ENCODE measurements at places on chromosomes 12 and 14.

- no peak for DNase-seq
Observed at GRCh38 chr12:115569345-115570068, 708.0 kb downstream of the MED13L start.

DNA sequence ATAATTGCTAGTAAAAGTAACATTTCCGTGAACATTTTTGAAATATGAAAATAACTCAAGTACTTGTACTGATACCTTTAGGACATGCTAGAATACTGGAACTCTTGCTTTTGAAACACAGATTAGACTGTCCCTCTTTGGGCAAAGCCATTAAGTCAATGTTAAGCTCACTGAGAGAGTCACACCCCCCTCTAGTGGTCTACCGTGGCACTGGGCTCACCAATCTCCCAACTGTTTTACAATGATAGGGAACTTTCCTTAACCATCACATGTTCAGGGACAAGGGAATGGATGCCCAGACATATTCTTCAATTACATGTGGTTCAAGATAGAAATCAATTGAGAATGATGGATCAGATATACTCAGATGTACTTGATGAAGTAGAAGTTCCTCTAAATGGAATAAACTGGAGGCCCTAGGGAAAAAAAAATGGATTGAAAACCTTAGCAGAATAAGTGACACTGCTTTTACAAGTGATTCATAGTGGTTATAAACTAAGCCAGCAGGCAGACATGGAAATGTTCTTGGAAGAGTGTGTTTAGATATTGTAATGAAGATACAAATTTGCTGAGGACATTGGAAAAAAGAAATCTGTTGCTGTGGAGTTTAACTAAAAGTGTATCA lies 17.8 kb downstream of the NANOG start:
- peak; percentile 41 for DNase-seq

GRCh38 chr12:108751821-108752220 lies 20.5 kb upstream of the CORO1C start:
- DNase-seq = no peak

- no peak for DNase-seq
Observed at GRCh38 chr12:41919048-41919447, 225.6 kb downstream of the GXYLT1 start.

DNA sequence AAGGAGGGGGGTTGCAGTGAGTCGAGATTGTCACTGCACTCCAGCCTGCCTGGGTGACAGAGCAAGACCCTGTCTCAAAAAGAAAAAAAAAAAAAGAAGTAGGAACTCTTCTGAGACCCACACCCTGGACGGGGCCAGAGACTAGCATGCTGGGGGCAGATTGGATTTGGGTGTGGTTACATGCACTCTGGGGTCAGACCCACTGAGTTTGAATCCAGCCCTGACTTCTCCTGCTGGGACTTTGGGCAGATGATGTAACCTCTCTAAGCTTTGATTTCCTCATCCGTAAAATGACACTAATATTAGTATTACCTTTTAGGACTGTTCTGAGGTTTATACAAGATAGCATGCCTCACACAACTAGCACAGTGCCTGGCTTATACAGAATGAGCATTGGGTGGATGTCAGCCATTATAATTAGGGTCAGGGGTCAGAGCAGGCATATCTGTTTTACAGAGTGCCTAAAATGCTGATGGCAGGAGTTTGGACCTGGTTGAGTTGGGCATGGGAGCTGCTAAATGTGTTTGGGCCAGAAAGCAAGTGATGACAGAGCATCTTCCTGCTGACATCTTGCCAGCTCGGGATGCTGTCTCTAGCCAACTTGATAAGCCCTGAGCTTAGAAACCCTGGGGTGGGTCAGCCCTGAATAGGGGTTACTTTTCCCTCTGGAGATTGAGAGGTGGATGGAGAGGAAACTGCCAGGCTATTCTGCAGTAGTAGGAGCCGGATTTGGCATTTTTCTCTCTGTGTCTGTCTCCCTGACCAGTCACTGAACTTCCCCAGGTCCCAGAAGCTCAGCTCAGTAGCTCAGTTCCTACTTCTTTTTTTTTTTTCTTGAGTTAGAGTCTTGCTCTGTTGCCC lies 15.5 kb downstream of the TPCN1 start:
- no peak for DNase-seq

DNA sequence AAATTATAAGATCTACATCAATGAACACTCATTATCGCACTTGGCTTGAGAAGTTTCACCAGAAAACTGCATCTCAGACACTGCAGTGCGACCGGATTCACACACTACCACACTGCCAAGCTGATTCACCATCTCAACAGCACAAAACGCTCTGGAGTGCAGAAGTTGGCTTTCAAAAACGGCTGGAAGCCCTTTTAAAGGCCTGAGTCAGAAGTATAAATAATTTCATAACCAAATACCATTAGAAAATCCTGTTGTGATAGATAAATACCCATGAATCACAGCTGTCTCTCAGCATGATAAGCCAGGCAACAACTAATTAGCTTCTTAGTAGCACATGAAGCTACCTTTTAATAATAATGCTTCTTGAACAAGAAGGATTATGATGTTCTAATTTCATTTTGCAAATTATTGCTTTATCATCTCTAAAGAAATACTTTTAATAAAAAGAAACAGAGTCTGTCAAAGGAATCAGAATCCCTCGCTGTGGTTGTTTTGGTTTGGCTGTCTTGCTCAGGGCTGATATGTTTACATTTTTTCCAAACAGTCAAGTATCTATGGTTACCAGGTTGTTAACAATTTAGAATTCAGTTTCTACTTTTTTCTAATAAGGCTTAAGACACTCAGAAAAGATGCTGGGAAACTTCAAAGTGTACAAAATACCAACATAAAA lies 51.2 kb downstream of the SLC2A13 start:
- DNase-seq = no peak

GRCh38 chr12:81294325-81295190 lies 216.7 kb downstream of the ACSS3 start:
- no peak for DNase-seq

DNA sequence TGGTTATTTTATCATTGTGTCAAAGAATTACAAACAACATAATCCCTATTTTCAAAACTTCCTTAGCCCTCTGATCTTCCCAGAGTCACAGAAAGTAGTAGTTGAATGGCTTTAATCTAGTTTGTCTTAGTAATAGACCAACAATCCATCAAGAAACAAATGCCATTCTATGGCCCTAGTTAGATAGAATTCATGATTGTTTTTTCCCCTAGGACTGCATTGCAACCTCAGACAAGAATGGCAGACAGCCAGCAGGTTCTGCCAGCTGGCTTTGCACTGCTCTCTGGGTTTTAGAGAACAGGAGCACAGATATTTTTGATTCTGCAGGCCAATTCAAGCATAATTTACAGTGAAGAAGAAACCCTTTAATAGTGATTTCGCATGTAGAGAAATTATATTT lies 33.8 kb downstream of the SYT1 start:
- no peak for DNase-seq

DNA sequence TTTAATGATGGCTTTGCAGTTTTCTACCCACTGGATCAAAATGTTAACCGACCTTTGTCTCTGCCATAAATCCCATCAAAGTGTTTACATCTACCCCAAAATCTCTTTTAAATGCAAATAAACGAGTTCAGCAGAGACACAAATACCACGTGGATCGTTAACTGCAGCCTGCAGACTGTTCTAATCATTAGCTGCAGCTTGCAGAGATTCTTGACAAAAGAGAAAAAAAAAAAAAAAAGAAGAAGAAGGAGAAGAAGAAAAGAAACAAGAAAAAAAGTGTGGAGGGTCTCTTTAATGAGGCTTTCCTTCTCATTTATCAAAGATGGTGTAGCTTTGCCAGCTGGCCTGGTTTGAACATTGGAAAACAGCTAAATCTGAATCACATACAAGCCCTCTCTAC lies 275.7 kb downstream of the NEDD1 start:
- DNase-seq = no peak

- no peak for DNase-seq
Observed at GRCh38 chr12:125861299-125862281, 796.4 kb downstream of the AACS start.

GRCh38 chr14:104294983-104295680 lies 156.7 kb downstream of the KIF26A start:
- DNase-seq = no peak

- DNase-seq = no peak
Observed at GRCh38 chr14:104216457-104216856, 78.1 kb downstream of the KIF26A start.

DNA sequence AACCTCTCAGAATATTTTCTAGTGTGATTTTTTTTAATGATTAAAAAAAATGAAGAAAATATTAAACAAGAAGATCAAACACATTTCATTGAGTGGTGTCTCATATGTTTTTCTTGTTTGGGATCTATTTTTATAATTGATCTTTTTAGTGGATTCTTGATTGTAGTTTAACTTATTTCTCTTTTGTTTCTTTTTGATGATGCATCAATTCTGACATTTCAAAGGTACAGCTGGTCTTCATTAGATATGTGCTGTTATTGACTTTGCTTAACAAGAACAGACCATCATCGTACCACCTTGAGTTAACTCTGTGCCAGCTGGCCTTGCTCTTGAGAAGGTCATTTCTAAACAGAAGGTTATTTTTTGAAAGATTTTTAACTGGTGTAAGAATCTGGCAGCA lies 45.8 kb upstream of the FGD4 start:
- DNase-seq = no peak

DNA sequence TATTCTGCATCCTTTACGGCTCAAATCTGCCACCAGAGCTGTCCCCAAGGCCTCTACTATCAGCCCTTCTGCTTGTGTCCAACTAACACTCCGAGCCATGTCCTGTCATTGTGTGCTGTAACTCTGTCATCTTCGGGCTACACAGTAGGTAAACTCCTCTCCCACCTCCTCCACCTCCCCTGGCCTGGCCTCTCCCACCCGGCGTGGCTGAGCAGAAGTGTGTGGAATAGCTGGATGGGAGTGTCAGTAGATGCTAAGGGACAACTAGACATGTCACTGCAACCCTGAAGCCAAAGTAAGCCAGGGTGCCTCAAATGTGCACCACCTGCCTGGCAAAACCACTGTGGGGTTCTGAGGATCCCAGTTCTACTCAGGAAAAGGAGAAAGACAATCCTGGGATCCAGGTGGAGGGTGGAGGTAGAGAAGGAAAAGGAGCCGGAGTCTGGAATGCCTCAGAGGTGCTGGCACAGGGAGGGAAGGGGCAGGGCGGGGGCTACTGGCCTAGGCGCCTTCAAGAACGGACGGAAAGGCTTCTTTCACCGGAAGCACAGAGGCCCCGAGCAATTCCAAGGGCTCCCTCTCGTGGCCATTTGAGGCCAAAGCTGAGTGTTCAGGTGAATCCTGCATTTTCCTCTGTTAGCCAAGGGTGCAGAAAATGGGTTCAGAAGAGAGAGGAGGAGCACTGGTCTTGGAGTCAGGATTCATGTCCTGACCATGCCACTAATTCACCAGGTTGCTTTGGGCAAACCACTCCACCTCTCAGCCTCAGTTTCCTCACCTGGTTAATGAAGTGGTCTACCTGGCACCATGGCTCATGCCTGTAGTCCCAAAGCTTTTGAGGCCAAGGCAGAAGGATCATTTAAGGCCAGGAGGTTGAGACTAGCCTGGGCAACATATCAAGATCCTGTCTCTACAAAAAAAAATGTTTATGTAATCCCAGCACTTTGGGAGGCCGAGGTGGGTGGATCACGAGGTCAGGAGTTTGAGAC lies 20.5 kb upstream of the FAM181A start:
- no peak for DNase-seq

- DNase-seq = no peak
Observed at GRCh38 chr14:27727251-27727770, 1039.3 kb upstream of the FOXG1 start.

DNA sequence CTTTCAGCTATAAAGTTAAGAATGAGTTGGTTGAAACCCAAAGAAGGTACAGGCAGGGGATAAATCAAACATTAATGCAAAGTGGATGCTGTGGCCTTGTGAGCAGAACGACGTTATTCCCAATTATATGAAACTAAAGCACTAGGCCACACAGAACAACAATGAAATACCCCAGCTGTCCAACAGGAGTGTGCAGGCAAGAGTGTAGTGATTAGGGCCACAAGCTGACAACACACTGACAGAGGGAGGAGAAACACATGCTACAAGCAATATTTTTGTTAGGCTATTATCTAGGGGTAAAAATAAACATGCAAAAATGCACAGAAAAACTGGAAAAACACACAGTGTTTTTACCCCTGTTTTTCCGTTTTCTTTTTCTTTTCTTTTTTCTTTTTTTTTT lies 15.0 kb downstream of the MAP3K9 start:
- no peak for DNase-seq

- DNase-seq = no peak
Observed at GRCh38 chr12:90207799-90208198, 499.2 kb upstream of the ATP2B1 start.

GRCh38 chr12:116366824-116367223 lies 89.3 kb upstream of the MED13L start:
- no peak for DNase-seq

DNA sequence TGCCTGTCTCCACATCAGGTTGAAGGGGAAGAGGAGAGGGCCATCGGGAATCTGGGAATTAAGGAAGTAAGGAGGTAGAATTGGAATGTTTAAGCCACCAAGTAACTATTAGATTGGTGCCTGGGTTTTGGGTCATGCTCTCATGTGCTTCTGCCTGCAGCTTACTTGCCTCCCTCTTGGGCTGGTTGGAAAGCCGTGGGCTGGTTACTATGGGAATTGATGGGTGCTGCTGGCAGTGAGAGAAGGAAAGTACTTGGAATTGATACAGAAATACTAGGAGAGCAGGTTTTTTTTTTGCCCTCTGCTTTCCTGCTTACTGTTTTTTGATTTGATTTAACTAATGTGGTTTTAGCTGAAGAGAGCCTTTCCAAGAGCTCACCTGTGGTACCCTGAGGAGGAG lies 493.5 kb upstream of the RGS6 start:
- DNase-seq = no peak

DNA sequence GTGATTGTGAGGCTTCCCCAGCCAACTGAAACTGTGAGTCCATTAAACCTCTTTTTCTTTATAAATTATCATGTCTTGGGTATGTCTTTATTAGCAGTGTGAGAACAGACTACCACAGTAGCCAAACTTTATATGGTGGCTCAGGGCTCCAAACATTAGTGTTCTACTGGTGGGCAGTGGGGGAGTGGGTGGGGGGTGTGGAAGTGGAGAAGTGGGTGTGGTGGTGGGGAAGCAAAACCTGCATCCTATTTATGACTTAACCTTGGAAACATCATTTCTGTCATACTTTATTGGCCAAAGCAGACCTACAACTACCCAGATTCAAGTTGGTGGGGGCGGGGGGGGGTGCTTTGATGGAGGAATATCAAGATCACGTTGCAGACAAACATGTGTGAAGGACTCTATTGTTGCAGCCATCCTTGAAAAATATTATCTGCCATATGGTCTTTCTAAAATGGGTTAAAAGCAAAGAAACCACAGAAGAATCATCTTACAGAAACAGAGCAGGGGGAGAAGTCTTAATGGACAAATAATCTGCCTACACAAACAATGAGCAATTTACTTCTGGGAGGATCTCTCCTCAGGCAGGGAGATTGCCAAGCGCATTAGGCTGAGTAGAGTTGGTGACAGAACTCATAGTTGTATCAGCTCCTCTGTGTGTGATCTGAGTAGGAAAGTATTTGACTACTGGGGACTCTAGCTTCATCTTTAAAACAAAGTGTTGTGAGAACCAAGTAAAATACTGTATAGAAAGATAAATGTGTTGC lies 1.4 kb upstream of the PWP1 start:
- peak; percentile 6 for DNase-seq

- no peak for DNase-seq
Observed at GRCh38 chr14:92973261-92973797, 50.4 kb downstream of the CHGA start.

Measured in skin of body (tissue), 3 donors.